ENCODE measurements at places on chromosomes 1 and 21.

DNA sequence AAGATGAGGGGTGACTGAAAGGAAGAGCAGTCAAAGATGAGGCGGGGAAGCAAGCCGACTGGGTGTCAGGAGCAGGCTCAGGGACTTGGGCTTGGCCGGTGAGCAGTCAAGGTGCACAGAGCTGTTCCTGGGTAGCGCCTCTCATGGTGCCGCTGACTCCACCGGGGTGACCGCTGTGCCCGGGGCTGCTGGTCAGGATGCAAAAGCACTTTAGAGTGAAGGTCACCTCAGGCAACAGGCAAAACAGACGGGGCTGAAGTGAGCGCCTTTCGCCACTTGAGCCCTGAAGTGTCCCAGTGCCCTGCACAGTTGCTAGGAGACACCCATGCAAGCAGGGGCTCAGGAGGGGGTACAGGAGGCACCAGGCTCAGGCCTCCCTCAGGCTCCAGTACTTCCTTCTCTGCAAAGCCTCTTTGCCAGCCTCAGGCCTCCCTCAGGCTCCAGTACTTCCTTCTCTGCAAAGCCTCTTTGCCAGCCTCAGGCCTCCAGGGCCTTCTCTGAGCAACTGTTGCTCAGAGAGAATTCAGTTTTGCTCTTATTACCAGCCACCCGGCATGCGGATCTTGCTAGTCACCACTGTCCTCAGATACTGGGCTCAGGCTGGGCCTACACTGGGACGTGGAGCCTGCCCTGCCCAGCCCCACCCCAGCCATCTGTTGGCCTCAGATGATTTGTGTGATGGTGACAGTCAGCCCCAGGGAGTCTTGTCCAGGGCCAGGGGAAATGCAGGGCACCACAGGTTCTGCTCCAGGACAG is 99.7 kb upstream of the IRF2BP2 start:
- DNase-seq = no peak

- no peak for DNase-seq
Measured at GRCh38 chr1:97849345-97850340, 71.2 kb downstream of the DPYD start.

GRCh38 chr1:89790592-89790991 is 30.2 kb upstream of the LRRC8D start:
- DNase-seq = no peak

GRCh38 chr1:41610361-41610760 is 125.9 kb upstream of the EDN2 start:
- no peak for DNase-seq

DNA sequence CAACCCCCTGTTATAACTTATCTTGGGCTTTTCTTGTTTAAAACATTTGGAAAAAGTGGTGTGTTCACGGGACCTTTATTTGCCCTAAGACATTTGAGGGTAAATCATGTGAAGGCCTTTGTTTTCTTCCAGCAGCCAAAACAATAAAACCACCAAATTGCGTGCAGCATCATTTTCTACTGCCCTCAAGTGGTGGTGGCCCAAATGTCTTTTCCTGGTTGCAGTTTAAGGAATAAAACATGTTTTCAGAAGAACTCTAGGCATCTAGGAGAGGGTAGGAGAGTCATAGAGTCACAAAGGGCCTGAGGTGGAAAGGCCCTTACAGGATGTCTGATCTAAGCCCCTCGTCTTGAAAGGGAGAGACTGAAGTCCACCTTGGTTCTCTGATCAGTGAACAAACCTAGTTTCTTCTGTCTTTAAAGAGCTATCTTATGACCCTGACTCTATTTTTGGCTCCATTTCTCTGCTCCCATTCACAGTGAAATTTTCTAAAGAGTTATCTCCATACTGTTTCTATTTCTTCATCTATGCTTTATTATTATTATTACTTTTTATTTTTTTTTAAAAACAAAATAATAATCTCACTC is 16.0 kb upstream of the EPS15 start:
- no peak for DNase-seq

DNA sequence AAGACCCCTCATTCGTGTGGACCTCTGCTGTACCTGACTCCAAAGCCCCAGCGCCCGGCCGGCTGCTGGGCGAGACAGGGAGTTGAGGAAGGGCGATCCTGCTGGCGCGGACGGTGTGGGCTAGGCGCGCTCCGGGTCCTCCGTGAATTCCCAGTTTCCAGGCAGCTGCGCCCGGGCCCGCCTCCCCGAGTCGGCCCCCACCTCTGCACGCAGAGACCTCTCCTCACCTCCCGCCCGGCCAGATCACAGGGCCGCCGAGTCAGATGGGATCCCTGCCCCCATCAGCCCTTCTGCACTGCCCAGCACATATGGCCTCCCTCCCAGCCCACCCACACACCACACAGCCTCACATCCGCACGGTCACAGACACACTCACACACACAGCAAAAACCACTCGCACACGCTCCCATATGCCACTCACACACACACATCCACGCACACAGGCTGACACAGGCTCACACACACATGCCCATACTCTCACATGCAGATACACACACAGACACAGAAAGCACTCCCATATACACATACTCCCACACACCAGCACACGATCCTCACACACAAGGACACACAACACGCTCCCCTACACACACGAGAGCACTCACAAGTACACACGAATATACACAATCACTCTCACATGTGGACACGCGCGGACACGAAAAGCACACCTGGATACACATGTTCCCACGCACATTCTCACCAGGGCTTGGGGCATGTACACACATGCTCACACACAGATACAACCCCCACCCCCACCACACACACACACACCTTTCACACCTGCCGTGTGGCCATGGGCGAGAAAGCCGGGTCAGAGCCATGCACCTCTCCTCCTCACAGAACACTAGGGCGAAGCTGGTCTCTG is 7.2 kb upstream of the GUCA2B start:
- no peak for DNase-seq

GRCh38 chr1:181032535-181032934 is 1.2 kb upstream of the MR1 start:
- DNase-seq = no peak

DNA sequence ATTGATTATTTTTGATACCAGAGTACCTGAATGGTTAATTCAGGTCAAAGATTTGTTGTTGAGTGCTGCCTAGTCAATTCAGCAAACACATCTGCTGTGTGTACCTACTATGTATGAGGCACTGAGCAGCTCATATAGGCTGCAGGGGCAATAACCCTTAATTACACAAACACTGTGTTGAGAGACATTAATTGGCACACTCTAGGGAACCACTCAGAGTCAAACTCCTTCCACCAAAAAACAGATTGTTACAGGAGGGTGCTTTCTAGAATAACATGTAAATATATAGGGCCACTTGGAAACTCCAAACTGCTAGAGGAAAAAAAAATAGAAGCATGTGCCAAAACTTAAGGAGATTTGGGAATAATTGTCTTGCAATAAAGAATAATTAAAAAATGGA is 31.3 kb downstream of the UBE2U start:
- DNase-seq = no peak
